ENCODE measurements at places on chromosomes 3 and 15.
A peak's percentile ranks its signal among the peaks of the same experiment; 100 is the strongest.

DNA sequence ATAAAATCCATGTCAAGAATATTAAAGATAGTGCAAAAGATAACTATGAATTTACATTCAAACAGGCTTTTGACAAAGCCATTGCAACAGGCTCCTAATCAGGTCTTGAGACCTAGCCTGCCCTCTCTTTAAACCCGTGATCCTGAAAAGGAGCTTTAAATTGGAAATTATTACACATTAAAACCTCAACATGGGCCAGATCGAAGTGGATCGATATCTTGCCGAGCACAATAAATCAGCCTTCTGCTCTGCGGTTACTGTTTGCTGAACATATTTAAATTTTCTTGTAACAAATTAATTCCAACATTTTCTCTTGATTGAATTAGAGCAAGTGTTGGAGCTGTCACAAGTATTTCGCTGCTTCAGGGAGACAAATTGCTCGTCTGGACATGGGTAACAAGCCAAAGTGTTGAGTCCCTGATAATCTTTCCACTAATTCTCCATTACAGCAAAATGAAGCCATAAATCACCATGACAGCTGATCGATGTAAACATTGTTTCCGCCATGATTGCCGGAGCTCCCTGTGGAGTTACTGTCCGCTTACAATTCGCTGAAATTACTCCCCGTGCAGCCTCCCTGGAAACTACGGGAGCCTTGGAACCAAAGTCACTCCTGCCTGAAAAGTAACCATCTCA lies 47.6 kb downstream of the SHOX2 start:
- no peak for DNase-seq
- H3K27me3 ChIP-seq = peaks cover 32% of the 10 kb centered on the region
- H3K4me1 ChIP-seq = no peaks in the 10 kb centered on the region
- H3K36me3 ChIP-seq = no peaks in the 10 kb centered on the region

DNA sequence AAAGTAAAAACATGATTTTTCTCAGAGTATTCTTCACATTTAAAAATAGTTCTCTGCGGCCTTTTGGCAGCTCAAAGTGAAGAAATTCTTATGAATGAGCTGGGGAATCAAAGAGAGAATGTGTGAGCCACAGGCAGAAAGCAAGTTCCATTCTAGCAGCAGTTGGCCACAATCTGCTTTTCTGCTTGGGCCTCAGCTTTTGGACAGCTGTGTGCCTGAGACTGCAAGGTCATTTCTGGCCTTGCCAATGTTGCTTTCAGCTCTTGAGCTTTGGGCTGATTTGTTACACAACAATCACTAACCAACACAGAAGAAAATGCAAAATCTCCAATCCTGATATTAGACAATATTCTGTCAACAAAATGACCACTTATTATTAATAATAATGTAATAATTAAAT lies 14.4 kb upstream of the TM4SF4 start:
- H3K36me3 ChIP-seq = no peaks in the 10 kb centered on the region
- no peak overlapping the region for H3K27ac ChIP-seq
- no peak overlapping the region for H3K4me3 ChIP-seq
- H3K27me3 ChIP-seq = peaks cover 19% of the 10 kb centered on the region
- H3K4me1 ChIP-seq = no peaks in the 10 kb centered on the region
- DNase-seq = no peak

DNA sequence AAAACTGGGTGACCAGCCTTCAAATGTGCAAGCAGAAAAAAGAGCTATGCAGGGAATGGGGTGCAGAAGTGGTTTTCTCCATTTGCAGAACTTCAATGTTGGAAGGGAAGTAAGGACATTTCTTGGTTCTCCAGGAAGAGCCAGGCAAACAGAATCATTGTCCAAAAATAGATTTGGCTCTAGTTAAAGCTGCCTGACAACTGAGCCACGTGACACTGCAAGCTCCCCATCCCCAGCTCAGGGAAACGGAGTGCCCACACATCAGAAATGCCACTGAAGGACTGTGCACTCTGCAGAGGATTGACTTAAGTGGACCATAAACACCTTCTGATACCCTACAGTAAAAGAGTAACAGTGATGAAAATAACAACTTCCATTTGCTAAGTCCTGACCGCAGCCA lies 195.6 kb upstream of the NSMCE3 start:
- no peak for DNase-seq
- peaks cover 37% of the 10 kb centered on the region for H3K27me3 ChIP-seq
- H3K36me3 ChIP-seq = no peaks in the 10 kb centered on the region
- H3K4me1 ChIP-seq = no peaks in the 10 kb centered on the region
- no peak overlapping the region for H3K27ac ChIP-seq

DNA sequence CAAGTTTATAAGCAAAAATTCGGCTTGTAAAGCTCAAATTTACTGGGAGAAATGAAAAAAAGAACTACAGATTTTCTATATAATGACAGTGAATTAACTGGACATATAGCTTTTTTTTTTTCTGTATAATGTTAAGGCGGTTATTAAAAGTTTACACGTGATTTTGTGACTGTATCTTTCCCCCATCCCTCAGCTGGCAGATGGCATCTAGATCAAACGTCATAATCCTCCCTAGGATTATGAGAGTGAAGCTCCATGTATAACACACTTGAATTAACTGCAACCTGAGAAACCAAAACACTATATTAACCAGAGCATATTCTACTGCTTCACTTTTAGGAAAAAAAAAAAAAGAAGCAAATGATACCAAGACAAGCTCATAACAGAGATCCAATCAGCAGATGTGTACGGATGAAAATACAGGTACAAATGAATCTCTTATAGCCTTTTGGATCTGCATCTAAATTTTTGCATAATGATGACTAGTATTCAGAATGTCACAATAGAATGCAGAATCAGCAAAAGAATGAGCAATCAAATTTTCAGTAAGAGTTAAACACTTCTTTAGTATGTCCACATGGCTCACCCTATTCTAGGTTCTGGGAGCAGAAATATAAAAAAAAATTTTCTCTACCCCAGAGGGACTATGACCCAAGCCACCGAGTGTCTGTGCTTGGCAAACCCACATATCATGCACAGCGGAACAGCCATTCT lies 12.4 kb downstream of the MOBP start:
- no peak for DNase-seq
- no peaks in the 10 kb centered on the region for H3K4me1 ChIP-seq
- no peaks in the 10 kb centered on the region for H3K27me3 ChIP-seq
- no peak overlapping the region for H3K4me3 ChIP-seq
- H3K36me3 ChIP-seq = no peaks in the 10 kb centered on the region
- no peak overlapping the region for H3K27ac ChIP-seq

- peaks cover 4% of the 10 kb centered on the region for H3K4me1 ChIP-seq
- H3K36me3 ChIP-seq = no peaks in the 10 kb centered on the region
- no peak overlapping the region for H3K27ac ChIP-seq
- no peak for DNase-seq
- H3K4me3 ChIP-seq = no peak overlapping the region
These were observed 177.2 kb downstream of the XXYLT1 start for GRCh38 chr3:195093731-195094130.

DNA sequence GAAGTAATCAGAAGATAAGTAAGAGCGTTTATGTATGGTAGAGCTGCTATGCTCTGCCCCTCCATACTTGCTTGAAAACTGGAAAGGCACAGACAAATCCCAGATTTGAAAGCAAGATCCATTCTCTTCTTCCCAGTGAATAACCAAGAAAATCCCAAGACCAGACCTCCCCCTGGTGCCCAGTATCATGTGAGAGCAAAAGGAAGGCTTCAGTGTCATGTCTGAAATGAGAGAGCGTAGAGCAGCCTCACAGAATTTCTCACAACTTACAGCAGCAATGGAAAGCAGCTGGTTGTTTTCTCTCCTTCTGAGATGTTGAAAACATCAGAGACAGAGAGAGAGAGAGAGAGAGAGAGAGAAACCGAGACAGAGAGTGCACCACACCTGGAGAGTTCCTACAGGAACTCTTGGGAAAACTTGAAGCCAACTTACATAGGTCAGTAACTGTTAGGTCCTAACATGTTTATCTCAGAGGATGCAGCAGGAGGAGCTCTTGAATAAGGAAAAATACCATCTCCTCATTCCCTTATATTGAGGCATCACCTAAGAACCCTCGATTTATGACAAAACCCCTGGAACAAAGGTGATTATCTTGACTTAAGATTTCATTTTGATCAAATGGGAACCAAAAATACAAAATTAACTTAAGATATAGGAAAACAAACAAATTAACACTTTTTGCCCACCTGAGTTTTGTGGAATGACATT lies 273.3 kb downstream of the NSUN3 start:
- H3K27ac ChIP-seq = no peak overlapping the region
- no peaks in the 10 kb centered on the region for H3K27me3 ChIP-seq
- H3K4me3 ChIP-seq = no peak overlapping the region
- no peaks in the 10 kb centered on the region for H3K4me1 ChIP-seq
- H3K36me3 ChIP-seq = no peaks in the 10 kb centered on the region
- no peak for DNase-seq

DNA sequence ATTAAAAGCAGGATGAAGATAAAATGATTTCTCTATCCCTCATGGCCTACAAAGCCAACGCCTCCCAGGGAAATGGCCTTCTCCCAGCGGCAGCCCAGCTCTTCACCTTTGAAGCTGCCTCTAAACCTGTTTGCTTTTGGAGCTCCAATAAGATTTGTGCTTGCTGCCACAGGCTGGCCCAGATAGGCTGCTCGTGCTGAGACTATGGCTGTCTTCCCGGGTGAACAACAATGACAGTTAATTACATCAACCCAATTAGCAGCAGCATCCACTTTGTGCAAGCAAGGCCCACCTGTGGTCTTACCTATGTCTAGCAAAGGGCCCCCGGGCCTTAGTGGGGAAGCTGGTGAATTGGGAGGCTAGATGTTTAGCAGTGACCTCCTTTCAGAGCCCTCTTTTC lies 179.6 kb downstream of the P3H2 start:
- no peak for DNase-seq
- peaks cover under 1% of the 10 kb centered on the region for H3K36me3 ChIP-seq
- no peak overlapping the region for H3K4me3 ChIP-seq
- no peak overlapping the region for H3K27ac ChIP-seq
- peaks cover 36% of the 10 kb centered on the region for H3K27me3 ChIP-seq
- H3K4me1 ChIP-seq = no peaks in the 10 kb centered on the region

DNA sequence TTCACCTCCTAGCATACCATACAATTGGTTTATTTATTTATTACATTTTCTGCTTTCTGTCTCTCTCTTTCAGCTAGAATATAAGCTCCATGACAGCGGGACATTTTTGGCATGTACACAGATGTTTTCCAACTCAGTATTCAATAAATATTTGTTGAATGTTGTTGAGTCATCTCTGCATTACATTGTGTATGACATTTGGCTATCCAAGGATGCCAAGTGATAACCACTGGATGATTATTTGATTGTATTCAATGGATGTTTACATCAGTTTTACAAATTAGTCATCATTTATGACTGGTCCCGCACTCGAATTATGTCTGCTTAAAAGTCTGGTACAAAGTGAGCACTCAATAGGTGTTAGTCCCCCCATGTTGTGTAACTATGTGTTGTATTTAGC lies 49.5 kb upstream of the STXBP5L start:
- peaks cover 44% of the 10 kb centered on the region for H3K27me3 ChIP-seq
- no peak for DNase-seq
- H3K4me1 ChIP-seq = no peaks in the 10 kb centered on the region
- no peak overlapping the region for H3K4me3 ChIP-seq
- H3K27ac ChIP-seq = no peak overlapping the region
- no peaks in the 10 kb centered on the region for H3K36me3 ChIP-seq

GRCh38 chr3:168467115-168467714 lies 371.5 kb upstream of the GOLIM4 start:
- H3K36me3 ChIP-seq = no peaks in the 10 kb centered on the region
- no peak overlapping the region for H3K27ac ChIP-seq
- H3K27me3 ChIP-seq = no peaks in the 10 kb centered on the region
- no peak overlapping the region for H3K4me3 ChIP-seq
- no peaks in the 10 kb centered on the region for H3K4me1 ChIP-seq

DNA sequence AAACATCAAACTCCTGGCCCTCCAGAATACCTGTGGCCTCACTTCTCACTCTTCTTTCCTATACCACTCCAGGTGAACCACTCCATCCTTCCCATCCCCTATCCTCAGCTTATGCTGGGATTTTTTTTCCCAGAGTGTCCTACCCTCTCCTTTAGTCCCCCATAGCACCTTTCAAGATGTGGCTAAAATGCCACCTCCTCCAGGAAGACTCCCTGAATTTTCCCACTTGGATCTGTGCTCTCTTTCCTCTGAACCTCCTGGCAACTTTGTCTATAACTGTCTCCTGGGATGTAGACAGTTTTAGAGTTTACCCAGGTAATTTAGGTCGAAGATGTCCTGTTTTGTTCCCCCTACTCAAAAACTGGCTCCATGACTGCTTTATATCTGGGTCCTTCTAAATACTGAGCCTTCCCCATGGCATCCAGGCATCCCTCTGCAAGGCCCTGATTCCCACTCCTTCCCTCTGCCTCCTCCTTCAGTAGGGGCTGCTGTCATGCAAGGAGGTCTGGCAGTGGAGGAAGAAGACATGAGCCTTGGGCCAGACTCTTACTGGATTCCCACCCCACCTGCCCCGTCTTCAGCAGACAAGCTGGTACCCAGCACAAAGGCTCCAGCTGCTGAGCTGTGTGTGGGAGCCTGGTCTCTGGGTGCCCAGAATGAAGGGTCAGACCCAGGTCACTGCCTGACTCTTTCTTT lies 161.5 kb downstream of the SMAD6 start:
- H3K36me3 ChIP-seq = no peaks in the 10 kb centered on the region
- no peak overlapping the region for H3K4me3 ChIP-seq
- H3K4me1 ChIP-seq = peaks cover 10% of the 10 kb centered on the region

DNA sequence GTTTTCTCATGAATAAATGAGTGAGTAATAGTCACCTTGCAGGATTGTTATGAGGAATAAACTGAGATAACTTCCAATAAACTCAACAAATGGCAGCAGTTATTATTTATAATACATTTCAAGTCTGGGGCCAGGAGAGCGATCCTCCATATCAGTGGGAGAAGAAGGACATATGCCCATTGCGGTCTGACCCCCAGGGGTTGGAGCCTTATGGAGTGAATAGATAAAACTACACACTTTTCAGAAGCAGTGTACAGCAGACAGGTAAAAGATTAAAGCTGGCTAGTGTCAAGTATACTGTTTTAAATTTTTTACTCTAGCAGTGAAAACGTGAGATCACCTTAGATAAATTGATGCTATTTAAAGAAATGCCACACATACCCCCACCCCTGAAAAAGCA lies 43.5 kb downstream of the DIPK2A start:
- peaks cover 4% of the 10 kb centered on the region for H3K36me3 ChIP-seq
- no peak overlapping the region for H3K27ac ChIP-seq
- no peaks in the 10 kb centered on the region for H3K4me1 ChIP-seq
- no peaks in the 10 kb centered on the region for H3K27me3 ChIP-seq

- H3K4me3 ChIP-seq = no peak overlapping the region
- H3K36me3 ChIP-seq = no peaks in the 10 kb centered on the region
- H3K27ac ChIP-seq = no peak overlapping the region
- no peak for DNase-seq
- H3K27me3 ChIP-seq = peaks cover 13% of the 10 kb centered on the region
- no peaks in the 10 kb centered on the region for H3K4me1 ChIP-seq
These were observed 35.5 kb upstream of the CHMP2B start for GRCh38 chr3:87191641-87192040.

- H3K36me3 ChIP-seq = peaks cover 2% of the 10 kb centered on the region
- peaks cover 2% of the 10 kb centered on the region for H3K4me1 ChIP-seq
- H3K4me3 ChIP-seq = no peak overlapping the region
- H3K27ac ChIP-seq = peak overlapping the region; percentile 69
- no peak for DNase-seq
These were observed 6.4 kb upstream of the ANKRD63 start for GRCh38 chr15:40289140-40289775.
